ENCODE measurements at places on chromosomes 2 and 18. TPM values are rescaled to one million over a fixed set of nuclear protein-coding genes. Genes with fewer than 3 reads are reported as not detected.

Gene FBXO15
- 0.53 TPM for total RNA-seq

Gene MTERF4
- total RNA-seq, result 25.9 TPM

Gene SLC38A11
- total RNA-seq, result not detected

Gene EFEMP1
- total RNA-seq, result 37.8 TPM

Gene FOSL2
- total RNA-seq, result 54.5 TPM

Gene IL1A
- under 0.01 TPM for total RNA-seq

Gene MOGAT1
- total RNA-seq, result not detected

Gene ATP6V1B1
- total RNA-seq, result under 0.01 TPM

Gene IGFBP2
- 1,032 TPM for total RNA-seq

Gene TLX2
- not detected for total RNA-seq

Gene NT5DC4
- total RNA-seq, result not detected

Gene RSAD2
- total RNA-seq, result not detected

Gene KCNF1
- total RNA-seq, result not detected

Gene FAHD2A
- 36.7 TPM for total RNA-seq

Gene FAP
- total RNA-seq, result 84.9 TPM

Gene BOLL
- total RNA-seq, result not detected

Gene VWA3B
- not detected for total RNA-seq

Gene SLC8A1
- 17.9 TPM for total RNA-seq

Gene UBE2E3
- total RNA-seq, result 94.6 TPM

Gene TUBB8B
- total RNA-seq, result not detected

Gene DYNAP
- not detected for total RNA-seq

Gene IL1RL1
- 2.5 TPM for total RNA-seq

Gene REG1B
- not detected for total RNA-seq

Gene CPO
- not detected for total RNA-seq

Gene TEX44
- not detected for total RNA-seq

Gene SRD5A2
- total RNA-seq, result not detected

Gene DAW1
- 9.8 TPM for total RNA-seq

Gene GPR148
- total RNA-seq, result not detected

Gene PTH2R
- total RNA-seq, result not detected

Gene CIB4
- not detected for total RNA-seq

Gene OSR1
- total RNA-seq, result 2.3 TPM

Gene HMSD
- total RNA-seq, result 0.86 TPM

Gene TUBA4A
- total RNA-seq, result 11.3 TPM

Gene SGPP2
- total RNA-seq, result not detected

Gene SLC9A4
- not detected for total RNA-seq

Gene C2orf80
- not detected for total RNA-seq

Gene OBSL1
- 52.1 TPM for total RNA-seq

All from myometrial cell (primary cell).